ENCODE measurements at places on chromosomes 5 and 9.

- DNase-seq, result no peak
These were observed 68.8 kb downstream of the HACD4 start for GRCh38 chr9:20962536-20963225.

- DNase-seq, result no peak
These were observed 16.2 kb upstream of the TDRD7 start for GRCh38 chr9:97395745-97396144.

GRCh38 chr9:32886021-32886420 is 102.7 kb downstream of the TMEM215 start:
- no peak for DNase-seq

DNA sequence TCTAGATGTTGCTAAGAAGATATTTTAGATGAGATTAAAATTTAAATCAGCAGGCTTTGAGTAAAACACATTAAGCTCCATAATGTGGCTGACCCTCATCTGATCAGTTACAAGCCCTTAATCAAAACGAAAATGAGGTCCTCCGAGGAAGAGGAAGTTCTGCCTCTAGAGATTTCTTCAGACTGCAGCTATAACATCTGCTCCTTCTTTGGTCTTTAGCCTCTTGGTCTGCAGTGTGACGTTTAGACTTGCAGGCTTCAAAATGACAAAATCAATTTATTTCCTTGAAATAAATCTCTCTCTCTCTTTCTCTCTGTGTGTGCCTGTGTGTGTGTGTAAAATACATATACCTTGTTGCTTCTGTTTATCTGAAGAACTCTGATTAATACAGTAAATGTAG is 1429.8 kb upstream of the CDH9 start:
- no peak for DNase-seq
